Type B pancreatic cell (in vitro differentiated cells): ENCODE measurements at places on chromosomes 4 and X. TPM values are rescaled to one million over a fixed set of nuclear protein-coding genes. Genes with fewer than 3 reads are reported as not detected.

GRCh38 chr4:8515316-8516060 lies 64.7 kb upstream of the GPR78 start:
- no peaks in the 10 kb centered on the region for H3K36me3 ChIP-seq
- no peaks in the 10 kb centered on the region for H3K4me1 ChIP-seq
- no peak overlapping the region for H3K27ac ChIP-seq

DNA sequence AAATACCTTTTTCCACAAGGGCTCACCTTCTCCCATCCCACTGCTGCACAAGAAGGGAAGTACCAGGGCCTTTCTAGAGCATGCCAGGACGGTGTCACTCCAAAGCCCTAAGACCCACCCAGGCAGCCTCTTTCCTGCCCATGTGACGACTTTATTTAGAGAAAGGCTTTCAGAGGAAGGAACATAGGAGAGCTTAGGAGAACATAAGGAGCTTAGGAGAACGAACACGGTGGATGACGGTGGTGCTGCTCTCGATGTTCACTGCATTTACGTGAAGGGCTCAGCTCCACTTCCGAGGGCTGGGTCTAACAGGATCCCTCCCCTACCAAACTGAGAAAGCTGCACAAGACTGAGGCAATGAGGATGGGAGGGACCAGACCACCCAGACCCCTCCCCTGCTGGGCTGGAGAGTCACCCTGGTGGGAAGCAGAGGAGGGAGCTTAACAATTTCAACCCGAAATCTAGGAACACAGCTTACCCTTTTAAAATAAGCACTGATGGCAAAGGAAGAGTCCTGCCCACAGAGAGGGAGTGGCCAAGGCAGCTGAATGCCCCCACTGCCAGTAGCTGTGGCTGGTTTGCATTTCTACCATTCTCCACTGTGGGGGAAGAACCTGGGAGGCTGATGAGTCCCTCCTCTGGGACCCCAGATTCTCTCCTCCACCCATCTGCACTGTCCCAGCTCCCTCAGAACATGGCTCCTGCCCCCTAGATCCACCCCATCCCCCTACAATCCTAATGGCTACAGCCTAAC lies 29.8 kb downstream of the ZFYVE28 start:
- H3K27ac ChIP-seq, result no peak overlapping the region
- no peak for DNase-seq
- peaks cover 20% of the 10 kb centered on the region for H3K4me1 ChIP-seq
- peaks cover 28% of the 10 kb centered on the region for H3K27me3 ChIP-seq
- H3K4me3 ChIP-seq, result no peak overlapping the region
- no peaks in the 10 kb centered on the region for H3K36me3 ChIP-seq

DNA sequence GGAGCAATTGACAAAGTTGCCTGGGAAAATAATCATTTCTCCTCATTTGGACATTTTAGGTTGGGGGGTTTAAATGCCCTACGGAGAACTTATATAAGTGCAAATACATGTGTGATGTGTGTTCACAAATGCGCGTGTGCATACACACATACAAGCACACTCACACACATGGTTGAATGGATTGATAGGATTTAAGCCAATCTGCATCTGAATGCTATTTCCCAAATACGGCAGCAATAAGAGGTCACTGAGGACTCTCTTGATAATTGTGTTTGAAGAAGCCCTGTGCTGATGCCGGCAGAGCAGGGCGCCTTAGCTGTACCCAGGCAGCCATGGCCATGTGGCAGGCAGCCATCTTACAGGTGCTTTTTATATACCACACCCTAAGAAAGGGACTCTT lies 165.3 kb upstream of the LEF1 start:
- H3K36me3 ChIP-seq, result no peaks in the 10 kb centered on the region
- H3K4me1 ChIP-seq, result peaks cover 33% of the 10 kb centered on the region

DNA sequence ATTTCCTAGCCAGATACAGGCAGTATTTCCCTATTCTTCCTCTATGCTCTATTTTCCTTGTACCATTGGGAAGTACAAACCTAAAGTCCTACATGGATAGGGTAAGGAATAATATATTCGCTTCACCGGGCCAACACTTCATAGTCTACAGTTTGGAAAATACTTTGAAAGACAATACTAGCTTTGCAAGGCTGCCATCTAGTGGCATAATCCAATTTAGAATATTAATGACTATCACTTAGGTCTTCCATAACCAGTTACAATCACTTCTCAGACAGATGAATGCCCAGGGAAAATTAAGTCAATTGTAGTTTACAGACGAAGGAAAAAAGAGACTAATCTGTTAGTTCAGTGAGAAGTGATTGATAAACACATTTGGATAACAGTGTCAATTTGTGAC lies 141.0 kb upstream of the FAM47C start:
- H3K27ac ChIP-seq, result no peak overlapping the region
- no peaks in the 10 kb centered on the region for H3K4me1 ChIP-seq
- DNase-seq, result no peak

DNA sequence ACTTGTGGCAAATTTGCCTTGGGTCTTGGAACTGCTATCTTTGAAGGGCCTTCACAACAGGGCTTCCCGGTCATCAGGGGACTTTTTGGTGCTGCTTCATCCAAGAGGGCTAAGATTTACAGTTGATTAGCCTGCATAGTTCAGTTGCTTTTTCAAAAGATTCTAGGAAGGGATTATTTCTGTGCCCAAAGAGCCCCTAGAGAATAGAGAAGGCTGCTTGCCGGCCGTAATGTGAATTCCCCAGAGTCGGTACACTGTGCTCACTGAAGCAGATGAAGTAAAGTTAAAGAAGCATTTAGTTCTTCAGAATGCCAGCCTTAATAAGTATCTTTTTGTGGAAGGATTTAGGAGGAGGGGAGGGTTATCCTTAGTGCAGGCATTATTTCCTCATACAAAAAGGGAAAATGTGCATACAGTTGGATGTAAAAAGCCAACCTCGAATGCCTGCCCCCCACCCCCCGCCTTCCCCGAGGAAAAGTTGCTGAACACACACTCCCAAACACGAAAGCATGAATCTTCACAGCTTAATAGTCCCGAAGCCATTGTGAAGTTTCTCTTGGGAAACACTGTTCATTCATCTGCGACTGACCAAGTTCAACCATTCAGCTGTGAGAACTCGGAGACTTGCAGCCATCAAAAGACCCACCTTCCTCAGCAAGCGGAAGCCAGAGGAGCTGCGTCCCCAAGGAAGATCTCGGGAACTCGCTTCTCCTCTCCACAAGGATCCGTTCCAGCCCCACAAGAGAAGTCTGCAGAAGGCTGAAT lies 47.6 kb downstream of the ANOS1 start:
- no peak overlapping the region for H3K27ac ChIP-seq
- H3K36me3 ChIP-seq, result peaks cover 4% of the 10 kb centered on the region
- peaks cover 17% of the 10 kb centered on the region for H3K27me3 ChIP-seq
- DNase-seq, result no peak
- H3K4me1 ChIP-seq, result peaks cover 21% of the 10 kb centered on the region

GRCh38 chr4:9999956-10000561 lies 21.2 kb downstream of the SLC2A9 start:
- DNase-seq, result no peak
- no peak overlapping the region for H3K4me3 ChIP-seq
- peaks cover 5% of the 10 kb centered on the region for H3K27me3 ChIP-seq
- peaks cover 5% of the 10 kb centered on the region for H3K4me1 ChIP-seq
- H3K36me3 ChIP-seq, result no peaks in the 10 kb centered on the region

DNA sequence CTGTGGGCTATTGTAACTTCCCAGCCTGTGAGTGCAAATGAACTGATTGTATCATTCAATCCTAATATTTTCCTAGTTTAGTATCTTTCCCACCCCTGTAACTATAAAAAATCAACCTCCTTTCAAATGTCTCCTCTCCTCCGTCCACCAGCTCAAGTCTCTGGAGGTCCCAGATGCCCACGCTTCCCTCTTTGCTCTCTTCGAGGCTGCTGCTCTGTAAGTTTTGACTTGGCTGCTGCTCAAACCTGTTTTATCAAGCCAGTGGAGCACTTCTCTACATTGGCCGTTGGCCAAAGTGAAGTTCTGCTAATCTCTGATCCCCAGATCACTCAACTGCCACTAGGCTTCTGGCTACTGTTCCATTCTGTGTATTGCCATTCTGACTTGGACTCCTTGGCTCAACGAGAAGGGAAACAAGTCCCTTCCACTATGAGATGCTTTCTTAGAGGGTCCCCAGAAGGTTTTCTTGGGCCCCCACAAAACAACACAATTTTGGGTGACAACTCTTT lies 60.7 kb upstream of the RAPGEF2 start:
- DNase-seq, result no peak
- H3K4me3 ChIP-seq, result no peak overlapping the region
- H3K4me1 ChIP-seq, result no peaks in the 10 kb centered on the region
- H3K36me3 ChIP-seq, result no peaks in the 10 kb centered on the region
- no peak overlapping the region for H3K27ac ChIP-seq

- DNase-seq, result no peak
- peak overlapping the region; percentile 36 for H3K27ac ChIP-seq
- no peaks in the 10 kb centered on the region for H3K36me3 ChIP-seq
- peak overlapping the region; percentile 91 for H3K4me3 ChIP-seq
These were observed 1.7 kb downstream of the DOCK11 start for GRCh38 chrX:118497180-118497818.

DNA sequence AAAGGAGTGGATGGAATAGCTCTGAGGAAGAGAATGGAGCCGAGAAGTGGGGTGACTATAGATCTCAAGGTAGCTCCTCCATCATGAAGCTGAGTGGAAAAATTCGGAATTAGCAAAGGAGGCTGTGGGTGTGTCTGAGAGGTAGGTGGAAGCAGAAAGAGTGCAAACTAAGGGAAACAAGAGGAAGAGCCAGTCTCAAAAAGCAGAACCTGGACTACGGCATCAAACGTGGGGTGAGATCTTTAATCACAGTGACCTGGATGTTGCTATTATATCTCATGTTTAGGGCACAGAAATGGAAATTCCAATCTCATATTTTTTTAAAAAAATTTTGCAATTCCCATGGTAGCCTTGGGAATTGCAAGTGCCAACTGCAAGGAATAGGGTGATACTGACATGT lies 162.5 kb upstream of the RASGEF1B start:
- H3K27me3 ChIP-seq, result no peaks in the 10 kb centered on the region
- no peaks in the 10 kb centered on the region for H3K36me3 ChIP-seq
- DNase-seq, result no peak

DNA sequence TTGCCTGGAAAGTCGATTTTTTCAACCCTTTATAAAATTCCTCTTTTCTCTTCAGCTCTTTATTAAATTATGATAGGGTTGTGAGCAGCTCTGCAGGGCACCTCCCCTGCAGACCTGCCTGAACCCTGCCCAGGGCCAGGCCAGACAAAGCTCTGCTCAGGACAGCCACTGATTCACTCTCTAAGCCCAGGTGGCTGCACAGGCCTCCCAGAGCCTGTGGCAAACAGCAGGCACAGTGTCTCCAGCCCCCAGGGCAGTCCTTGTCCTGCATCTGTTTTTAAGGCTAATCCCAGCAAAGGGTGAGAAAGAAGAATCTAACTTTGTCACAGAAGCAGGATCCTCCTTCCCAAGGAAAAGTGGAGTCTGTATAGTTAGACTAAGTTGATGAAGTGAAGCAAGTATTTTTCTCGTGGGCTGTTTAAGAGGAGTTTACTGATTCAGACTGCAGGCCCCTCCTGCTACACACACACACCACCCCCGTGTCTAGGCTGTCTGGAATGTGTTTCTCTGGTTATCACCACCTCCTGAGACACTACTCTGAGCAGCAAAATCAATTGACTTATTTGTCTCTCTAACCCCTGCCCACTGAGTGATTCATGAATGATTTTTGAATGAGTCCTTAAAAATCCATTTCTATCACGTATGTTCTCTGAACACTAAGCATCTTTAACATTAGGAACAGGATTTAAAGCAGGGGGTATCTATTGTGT lies 101.7 kb downstream of the CHIC2 start:
- peaks cover 14% of the 10 kb centered on the region for H3K27me3 ChIP-seq
- no peaks in the 10 kb centered on the region for H3K36me3 ChIP-seq
- no peak overlapping the region for H3K27ac ChIP-seq

GRCh38 chr4:28369499-28369898 lies 1508.9 kb downstream of the STIM2 start:
- no peaks in the 10 kb centered on the region for H3K4me1 ChIP-seq
- H3K27me3 ChIP-seq, result no peaks in the 10 kb centered on the region
- no peak overlapping the region for H3K27ac ChIP-seq
- no peak for DNase-seq

DNA sequence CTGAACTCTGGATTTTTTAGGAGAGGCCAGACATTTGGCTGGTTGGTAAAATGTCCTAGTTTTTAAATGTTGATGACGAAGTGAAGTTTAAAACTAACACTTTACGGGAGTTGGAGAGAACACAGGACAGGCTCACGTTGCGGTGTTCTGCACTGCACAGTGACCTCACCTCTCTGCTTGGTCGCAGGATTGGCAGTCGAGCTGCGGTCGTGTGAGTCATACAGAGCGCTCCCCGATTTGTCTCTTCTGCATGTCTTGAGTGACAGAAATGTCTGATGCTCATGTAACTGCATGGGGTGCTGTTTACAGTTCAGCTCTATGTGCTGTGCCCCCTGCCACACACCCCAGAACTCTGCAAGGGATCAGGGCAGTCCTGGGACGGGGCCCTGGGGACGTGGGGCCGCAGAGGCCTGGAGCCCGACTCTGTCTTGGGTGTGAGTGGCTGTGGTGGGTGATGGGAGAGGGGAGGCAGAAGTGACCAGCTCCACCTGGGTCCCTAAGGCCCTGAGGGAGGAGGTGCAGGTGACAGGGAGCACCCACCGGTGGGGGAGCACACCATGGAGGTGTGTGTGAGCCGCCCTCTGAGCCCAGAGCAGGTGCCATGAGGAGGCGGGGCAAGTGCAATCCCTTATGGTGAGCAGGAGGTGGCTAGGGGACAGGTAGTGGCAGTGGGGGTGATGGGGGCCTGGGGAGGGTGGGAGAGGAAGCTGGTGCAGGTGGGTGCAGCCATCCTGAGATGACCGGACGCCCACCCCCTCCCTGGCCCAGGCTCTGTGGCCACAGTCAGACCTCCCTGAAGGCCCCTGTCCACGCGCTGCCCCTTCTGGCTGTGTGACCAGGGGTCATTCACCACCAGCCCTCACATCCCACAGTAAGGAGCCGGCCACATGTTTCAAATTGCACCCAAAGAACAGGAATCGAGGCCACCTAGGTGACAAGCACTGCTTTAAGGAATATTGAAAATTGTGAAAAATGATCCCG lies 77.9 kb upstream of the ADRA2C start:
- DNase-seq, result no peak
- no peaks in the 10 kb centered on the region for H3K4me1 ChIP-seq
- no peak overlapping the region for H3K27ac ChIP-seq
- H3K27me3 ChIP-seq, result peaks cover 16% of the 10 kb centered on the region
- H3K36me3 ChIP-seq, result no peaks in the 10 kb centered on the region
- H3K4me3 ChIP-seq, result no peak overlapping the region

ABLIM2 gene
- total RNA-seq, result 2.6 and 3.4 TPM in 2 replicates

TCEAL7 gene
- total RNA-seq, result 6.2 and 16.4 TPM in 2 replicates

UGT2B7 gene
- total RNA-seq, result 0.95 and 8.7 TPM in 2 replicates

COX7B2 gene
- not detected in 2 replicates for total RNA-seq

CYSLTR1 gene
- total RNA-seq, result 0.10 TPM in 1 of 2 replicates, not detected in the other

TRIML2 gene
- 0.24 and 3.4 TPM in 2 replicates for total RNA-seq
